ENCODE measurements at places on chromosomes 6 and 20.

DNA sequence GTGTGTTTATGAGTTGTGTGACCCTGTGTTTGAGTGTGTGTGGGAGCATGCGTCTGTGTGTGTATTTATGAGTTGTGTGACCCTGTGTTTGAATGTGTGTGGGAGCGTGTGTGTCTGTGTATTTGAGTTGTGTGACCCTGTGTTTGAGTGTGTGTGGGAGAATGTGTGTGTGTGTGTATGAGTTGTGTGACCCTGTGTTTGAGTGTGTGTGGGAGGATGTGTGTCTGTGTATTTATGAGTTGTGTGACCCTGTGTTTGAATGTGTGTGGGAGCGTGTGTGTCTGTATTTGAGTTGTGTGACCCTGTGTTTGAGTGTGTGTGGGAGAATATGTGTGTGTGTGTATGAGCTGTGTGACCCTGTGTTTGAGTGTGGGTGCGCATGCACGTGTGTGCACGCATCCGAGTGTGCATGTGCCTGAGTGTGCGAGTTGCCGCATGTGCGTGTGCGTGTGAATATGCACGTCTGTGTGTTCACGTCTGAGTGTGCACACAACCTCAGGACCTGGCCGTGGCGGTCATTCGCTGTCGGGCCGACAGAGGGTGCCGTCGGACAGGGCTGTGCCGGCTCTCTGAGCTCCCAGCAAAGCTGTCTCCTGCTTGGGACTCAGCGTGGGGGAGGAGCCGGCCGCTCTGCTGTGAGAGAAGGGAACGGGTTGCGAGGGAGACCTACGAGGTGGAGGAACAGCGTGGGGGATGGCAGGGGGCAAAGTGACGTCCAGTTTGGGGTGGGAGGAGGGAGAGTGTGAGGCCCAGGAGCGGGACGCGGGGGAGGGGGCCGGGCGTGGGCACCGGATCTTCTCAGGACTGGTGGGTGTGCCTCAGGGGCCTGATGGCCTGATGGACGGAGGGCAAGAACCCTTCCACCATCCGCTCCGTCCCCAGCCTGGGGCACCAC, 19.7 kb downstream of the SLC17A9 start:
- DNase-seq = peak; percentile 93

- DNase-seq = no peak
Measured at GRCh38 chr6:29483186-29483585, 4.6 kb downstream of the MAS1L start.

DNA sequence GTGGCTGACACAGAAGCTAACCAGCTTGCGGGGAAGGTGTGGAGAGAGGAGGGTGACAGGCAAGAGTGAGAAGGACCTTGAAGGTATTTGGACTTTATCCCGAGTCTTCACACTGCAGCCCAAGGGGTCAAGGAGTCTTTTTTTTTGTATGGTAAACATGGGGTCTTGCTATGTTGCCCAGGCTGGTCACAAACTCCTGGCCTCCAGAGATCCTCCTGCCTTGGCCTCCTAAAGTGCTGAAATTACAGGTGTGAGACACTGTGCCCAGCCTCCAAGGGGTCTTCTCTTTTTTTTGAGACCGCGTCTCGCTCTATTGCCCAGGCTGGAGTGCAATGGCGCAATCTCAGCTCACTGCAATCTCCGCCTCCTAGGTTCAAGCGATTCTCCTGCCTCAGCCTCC, 9.2 kb downstream of the SOX12 start:
- no peak for DNase-seq

GRCh38 chr6:156886409-156886808, 109.2 kb downstream of the ARID1B start:
- DNase-seq = no peak

DNA sequence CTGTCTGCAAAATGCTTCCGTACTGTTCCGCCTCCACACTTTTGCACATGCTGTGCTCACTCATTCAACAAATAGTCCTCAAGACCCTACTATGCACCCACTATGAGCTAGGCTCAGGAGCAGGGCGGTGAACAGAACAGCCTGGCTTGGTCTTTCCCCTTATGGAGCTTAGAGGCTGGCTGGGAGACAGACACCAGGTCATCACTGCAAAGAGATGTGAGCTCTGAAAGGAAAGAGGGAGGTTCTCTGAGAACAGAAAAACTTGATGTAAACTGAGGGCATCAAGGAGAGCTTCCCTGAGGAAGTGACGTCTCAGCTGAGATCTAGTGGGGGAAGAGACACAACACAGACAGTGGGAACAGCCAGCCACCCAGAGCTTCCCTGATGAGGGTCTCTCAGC, 31.0 kb upstream of the TGM2 start:
- DNase-seq = no peak

- DNase-seq = peak; percentile 44
Measured at GRCh38 chr6:111124406-111124805, 37.1 kb downstream of the SLC16A10 start.

DNA sequence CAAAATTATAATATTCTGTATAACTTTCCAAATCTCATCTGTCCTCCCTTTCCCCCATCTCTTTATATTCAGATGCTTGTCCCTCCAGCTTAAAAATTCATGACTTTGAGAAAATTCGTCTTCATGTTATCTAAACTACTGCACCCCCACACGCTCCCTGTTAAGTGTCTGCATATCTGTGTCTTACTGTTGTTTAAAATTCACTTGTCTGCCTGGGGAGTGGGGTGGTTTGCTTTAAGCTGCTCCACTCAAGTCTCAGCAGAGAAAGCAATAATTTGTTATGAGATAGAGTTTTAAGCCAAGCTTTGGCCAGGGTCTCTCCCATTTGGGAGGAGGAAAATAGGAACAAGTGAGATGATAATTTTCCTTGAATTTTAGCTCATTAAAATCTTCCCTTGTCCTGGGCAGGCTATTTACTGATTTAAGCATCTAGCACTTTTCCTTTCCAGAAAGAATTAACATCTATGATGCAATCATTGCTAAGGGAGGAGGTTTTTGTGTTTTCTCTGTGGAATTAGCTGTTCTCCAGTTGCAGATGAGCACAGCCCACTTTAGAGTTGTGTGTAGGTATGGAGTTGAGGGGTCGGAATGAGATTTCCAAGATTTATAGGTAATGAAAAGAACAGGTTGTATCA, 36.8 kb downstream of the MTHFD1L start:
- DNase-seq = no peak

DNA sequence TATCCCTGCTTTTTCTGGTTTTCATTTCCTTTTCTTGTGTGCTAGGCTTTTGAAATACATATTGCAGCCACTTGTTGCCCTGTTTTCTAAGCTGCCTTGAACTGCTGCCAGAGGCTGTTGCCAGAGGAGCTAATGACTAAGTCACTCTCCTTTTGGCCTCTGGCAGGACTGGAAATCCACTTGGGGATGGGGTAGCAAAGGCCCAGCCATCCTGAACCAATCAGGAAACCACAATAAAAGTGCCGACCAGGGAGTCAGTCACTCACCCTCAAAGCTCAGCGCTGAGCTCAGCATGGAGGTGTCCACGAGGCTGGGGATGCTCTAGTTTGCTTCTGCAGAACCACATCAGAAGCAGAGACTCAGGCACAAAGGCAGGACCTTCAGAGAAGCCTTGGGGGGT, 813.0 kb downstream of the DHX35 start:
- no peak for DNase-seq

- DNase-seq = no peak
Measured at GRCh38 chr6:168024951-168025510, 27.6 kb downstream of the KIF25 start.

GRCh38 chr20:19807946-19808330, 49.9 kb downstream of the RIN2 start:
- no peak for DNase-seq

GRCh38 chr6:21754891-21755290, 161.3 kb downstream of the SOX4 start:
- no peak for DNase-seq

DNA sequence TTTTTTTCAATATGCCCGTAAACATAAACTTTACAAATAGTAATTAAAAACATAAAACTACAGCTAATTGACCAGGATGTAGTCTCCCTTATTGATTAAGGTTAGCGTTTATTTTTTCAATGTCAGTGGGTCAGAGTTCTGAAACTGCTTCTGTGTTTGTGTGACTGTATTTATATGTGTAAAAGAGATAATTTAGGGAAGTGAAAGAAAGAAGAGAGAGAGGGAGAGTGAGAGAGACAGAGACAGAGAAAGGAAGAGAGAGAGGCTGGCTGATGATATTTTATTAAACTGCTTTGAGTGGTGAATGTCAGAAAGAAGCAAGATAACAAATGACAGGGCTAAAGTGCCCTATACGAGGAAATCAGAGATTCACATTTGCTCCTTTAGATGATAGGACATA, 266.1 kb upstream of the PTCHD4 start:
- DNase-seq = no peak

GRCh38 chr20:55329108-55329507, 676.2 kb downstream of the CBLN4 start:
- no peak for DNase-seq

GRCh38 chr6:155106456-155107115, 111.5 kb downstream of the TIAM2 start:
- DNase-seq = no peak

DNA sequence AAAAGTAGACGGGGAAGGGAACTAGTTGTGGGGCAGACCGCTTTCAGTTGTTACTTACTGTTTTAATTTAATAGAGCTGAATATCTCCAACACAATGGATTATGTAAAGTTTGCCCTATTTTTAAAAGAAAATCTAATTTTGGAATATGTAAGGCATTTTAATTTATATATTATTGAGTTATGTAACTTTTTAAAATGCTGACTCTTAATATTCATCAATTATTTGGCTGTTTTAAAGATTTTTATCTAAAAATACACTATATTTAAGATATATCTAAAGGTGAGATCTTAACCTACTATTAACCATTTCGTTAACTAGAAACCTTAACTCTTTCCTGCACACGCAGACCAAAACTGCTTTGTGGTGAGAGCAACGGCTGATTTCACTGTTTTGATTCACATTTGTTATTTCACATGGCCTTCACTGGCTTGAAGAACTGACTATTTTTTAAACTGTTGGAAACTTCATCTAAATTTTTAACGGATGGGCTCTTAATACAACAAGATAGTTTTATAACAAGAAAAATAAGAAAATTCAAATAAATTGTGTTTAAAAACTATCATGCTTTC, 87.9 kb downstream of the HUS1B start:
- DNase-seq = no peak

DNA sequence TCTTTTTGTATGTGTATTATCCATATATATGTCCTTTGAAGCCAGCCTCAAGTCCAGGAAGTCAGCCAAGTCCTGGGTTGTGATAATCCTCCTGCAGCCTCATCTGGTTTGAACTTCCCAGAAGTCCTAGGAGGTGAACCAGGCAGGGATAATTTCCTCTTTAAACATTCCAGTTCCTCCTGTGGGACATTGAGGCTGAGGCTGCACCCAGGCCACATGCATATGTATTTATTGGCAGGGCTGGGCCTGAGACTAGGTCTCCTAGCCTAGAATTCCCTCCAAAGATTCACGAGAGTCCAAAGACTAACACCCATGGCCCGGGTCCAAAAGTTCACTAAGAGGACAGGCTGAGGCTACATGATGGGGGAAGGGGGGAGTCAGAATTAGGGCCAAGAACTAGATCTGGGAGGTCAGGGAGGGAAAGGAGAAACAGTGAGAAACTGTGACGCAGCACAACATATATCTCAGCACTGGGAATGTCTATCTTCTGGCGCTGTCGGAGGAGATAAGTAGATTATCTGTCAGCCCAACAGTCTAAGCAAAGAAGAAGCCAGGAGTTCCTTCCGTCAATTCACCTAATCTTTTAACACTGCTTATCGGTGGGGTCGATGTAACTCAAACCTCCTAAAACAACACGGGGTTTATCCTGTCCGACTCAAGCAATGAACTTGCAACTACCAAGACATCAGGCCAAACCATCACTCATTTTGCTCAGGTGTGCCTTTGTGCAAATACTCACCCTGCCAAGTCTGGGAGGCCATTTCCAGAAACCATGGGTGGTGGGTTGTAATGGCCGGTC, 43.3 kb downstream of the SNX5 start:
- DNase-seq = no peak

GRCh38 chr6:21759721-21760120, 166.2 kb downstream of the SOX4 start:
- DNase-seq = no peak

DNA sequence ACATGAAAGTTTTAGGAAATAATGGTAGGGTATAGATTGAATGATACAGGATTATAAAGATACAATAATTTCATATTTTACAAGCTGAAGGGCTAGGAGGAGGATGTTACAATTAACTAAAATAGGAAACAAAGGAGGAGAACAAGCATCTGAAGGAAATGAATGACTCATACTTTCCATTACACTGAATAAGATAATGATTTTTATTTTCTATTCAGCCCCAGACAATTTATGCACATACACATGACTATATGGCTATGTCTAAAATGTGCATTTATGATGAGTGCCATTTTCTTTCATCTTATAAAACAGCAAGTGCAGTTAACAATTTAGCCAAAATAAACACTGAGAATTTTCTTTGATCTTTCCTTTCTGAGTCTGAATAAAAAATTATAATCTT, 994.6 kb upstream of the ADGRB3 start:
- DNase-seq = no peak

DNA sequence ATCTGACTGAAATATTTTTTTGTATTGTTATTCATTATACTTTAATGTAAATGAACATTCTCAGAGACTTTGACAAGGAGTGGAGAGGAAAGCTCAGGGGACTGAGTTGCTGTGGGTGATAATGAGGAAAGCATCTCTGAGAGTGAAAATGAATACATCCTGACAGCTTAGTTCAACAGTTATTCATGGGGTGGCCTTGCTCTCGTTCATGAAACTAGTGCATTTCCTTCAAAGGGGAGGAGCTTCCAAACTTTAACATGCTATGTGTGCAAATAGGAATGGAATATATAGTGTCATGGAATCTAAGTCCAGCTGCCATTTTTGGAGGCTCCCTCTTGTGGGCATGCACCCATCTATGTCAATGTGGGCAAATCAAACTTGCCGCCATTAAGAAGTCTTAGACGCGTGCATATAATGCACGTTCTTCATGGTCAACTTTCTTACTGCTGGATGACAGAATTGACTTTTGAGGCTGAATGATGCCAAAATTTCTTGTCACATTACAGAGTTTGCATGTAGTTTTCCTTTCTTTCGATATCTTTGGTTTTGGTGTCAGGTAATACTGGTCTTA, 124.3 kb upstream of the TMEM170B start:
- DNase-seq = no peak

GRCh38 chr6:163922562-163922961, 508.0 kb downstream of the QKI start:
- DNase-seq = no peak

Data from cerebellum (tissue), 4 donors.